H7 (cell line): ENCODE measurements at places on chromosomes 13 and 19. TPM values are rescaled to one million over a fixed set of nuclear protein-coding genes. Genes with fewer than 3 reads are reported as not detected.

- no peak for DNase-seq
Observed at GRCh38 chr13:29987340-29987739, 136.9 kb upstream of the UBL3 start.

- DNase-seq: no peak
Observed at GRCh38 chr13:100644371-100644770, 30.2 kb downstream of the TMTC4 start.

- DNase-seq: peak; percentile 1
Observed at GRCh38 chr13:65971541-65971940, 1258.6 kb downstream of the PCDH9 start.

- peak; percentile 66 for DNase-seq
Observed at GRCh38 chr19:17214508-17215126, 540 bp upstream of the USE1 start.

DNA sequence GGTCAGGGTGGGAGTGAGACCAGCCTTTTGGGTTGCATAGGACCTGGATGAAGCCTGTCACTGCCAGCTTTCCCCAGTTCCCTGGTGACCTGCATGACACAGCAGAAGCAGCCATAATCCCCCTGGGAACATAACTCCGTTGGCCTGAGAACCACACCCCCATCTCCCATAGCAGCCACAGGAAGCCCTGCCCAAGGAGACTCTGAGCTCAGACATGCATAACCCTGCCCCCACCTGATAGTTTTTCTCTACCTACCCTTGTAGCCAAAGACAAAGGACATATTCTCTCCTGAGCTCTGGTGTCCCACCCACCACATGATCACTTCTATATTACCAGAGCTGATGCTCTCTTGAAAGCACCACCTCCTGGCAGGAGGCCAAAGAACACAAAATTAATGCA, 413.5 kb upstream of the HTR2A start:
- DNase-seq: no peak

GRCh38 chr19:7149956-7150705, 80.6 kb downstream of the ZNF557 start:
- peak; percentile 51 for DNase-seq

GRCh38 chr13:64314331-64314730, 2898.7 kb upstream of the PCDH20 start:
- no peak for DNase-seq

DNA sequence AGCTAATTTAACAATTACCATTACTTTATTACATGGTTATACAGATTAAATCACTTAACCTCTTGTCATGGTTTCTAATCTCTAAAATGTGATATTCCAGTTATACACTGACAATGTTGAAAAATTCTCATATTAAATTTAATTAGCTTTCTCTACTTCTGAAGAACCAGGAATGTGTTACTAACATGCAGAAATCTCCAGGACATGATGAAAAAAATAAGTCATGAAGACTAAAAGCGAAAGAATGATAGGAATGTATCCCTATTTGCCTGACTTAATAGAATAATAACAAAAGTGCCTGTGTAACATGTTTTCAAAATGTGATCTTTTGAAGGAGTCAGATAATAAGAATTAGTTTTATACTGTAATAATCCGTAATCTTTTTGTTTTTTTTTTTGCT, 2823.7 kb upstream of the PCDH20 start:
- DNase-seq: no peak

DNA sequence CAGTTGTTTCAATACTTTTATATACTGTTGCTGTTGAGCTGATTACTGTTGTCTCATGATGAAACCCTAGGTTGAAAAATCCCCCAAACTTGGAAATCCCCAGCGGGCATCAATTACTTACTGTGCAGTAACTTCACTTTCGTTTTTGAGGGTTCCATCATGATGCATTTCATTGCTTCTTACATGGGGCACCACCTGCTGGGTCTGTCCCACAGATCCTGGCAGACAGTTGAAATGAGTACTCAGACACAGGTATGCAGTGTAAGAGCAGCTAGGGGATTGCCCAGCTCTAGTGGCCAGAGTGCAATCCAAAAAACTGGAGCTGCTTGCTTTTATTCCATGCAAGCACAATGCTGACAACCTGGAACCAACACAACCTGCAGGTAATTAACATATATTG, 132.5 kb upstream of the ZNF91 start:
- DNase-seq: no peak

GRCh38 chr19:45299719-45300118, 23.0 kb downstream of the CKM start:
- no peak for DNase-seq

GRCh38 chr19:8988204-8988603, 22.0 kb downstream of the MUC16 start:
- peak; percentile 62 for DNase-seq

DNA sequence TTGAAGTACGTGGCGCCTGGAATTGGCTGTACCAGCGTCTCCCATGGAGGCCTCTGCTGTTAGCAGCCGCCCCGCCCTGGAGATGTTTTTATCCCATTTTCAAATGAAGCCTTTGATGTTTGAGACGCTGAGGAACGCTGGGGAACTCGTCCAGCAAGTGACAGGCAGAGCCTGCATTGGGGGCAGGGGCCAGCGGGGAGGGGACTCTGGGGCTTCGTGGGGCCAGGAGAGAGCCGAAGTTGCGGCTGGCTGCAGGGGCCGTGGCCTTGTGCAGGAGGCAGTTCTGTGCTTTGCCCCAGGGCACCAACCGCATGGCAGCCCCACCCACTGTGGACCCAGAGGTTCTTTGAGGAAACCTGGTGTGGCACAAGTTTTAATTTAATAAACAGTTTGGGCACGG, 13.5 kb downstream of the SPPL2B start:
- DNase-seq: no peak

GRCh38 chr19:30046522-30046921, 104.5 kb downstream of the URI1 start:
- no peak for DNase-seq

Gene IGFL3
- not detected in 2 replicates for total RNA-seq

Gene CEACAM4
- total RNA-seq: not detected in 2 replicates

Gene KLK8
- total RNA-seq: 6.4 and 11.0 TPM in 2 replicates

Gene DNAJC15
- total RNA-seq: 0.33 and 0.45 TPM in 2 replicates

Gene ZNF724
- total RNA-seq: 34.8 and 46.8 TPM in 2 replicates

Gene KIR2DL1
- not detected in 2 replicates for total RNA-seq
